ENCODE measurements at places on chromosomes 2 and 18. TPM values are rescaled to one million over a fixed set of nuclear protein-coding genes. Genes with fewer than 3 reads are reported as not detected.

Gene MC5R
- polyA plus RNA-seq = not detected

Gene ELOA2
- polyA plus RNA-seq = not detected

DNA sequence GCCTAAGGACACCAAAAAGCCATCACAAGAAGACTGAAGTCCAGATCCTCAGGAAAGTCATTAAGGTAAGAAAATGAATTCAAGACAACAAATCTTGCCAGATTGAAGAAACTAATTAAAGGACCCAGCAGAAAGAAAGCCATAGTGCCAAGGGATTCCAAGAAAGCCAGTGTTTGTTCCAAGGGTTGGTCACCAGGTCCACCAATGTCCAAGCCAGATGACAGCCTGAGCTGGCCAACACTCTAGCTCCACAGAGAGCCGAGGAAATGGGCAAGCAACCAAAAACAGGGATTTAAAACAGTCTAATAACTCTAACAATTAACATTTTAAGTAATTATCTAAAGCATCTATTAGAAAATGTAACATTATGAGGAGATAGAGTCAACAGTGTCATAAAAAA, 49.2 kb downstream of the DNER start:
- H3K27me3 ChIP-seq = no peaks in the 10 kb centered on the region
- DNase-seq = no peak
- H3K27ac ChIP-seq = no peak overlapping the region
- H3K36me3 ChIP-seq = no peaks in the 10 kb centered on the region
- peaks cover 7% of the 10 kb centered on the region for H3K4me1 ChIP-seq
- no peak overlapping the region for H3K4me3 ChIP-seq

DNA sequence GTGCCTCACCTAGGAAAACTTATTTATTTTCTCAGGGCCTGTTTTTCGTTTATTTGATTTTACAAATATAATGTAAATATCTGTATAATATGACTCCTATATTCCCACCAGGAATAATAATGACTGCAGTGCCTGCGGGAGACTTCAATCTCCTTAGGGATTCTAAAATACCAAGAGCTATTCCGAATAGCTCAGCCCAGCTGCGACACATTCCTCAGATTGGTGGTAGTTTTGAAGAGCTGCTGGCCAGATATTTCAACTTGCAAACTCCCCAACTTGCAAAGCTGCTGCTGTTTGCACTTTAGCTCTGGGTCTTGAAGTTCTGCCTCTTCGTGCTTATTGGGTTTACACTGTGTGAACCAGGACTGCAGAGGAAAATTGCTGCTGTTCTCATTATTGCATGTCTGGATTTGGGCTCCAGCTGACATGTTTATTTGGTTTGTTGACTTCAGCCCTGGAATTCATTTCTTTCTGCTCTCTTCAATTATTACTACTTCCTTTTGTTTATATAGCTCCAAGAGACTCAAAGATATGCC, 480.2 kb upstream of the CHST9 start:
- no peaks in the 10 kb centered on the region for H3K27me3 ChIP-seq
- H3K36me3 ChIP-seq = no peaks in the 10 kb centered on the region
- no peaks in the 10 kb centered on the region for H3K4me1 ChIP-seq
- H3K4me3 ChIP-seq = no peak overlapping the region

Gene HOXD3
- polyA plus RNA-seq = not detected

Gene UGT1A4
- 2.4 TPM for polyA plus RNA-seq

Gene TNS1
- polyA plus RNA-seq = 2.5 TPM

DNA sequence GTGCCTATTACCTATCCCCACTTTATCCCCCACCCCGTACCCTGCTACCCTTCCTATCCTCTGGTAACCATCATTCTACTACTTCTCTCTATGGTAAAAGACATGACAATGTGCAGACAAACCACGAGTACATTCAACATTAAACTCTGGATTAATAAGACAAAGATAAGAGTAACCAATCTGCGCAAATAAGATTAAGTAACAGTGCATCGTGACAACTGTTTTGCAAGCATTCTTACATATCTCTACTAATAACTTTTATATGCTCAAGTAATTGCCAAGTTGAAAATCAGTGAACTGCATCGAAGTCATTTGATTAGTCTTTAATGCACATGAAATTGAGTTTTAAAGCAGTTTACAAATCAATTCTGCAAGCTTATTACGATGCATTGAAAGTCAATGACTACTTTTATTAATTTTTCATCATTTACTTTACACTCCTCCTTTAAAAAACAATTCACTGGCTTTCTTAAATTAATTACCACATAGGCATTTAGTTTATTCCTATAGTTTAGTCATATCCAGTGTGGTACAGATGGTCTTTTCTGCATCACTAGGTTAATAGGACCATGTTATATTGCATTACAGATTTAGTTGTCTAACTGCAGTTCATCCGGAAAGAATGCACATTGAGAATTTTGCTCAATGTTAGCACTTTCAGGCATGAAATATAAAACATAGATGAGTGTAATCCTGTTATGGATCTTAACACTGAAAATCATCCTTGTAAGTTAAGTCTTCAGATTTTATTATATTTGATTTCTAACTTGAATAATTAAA, 178.1 kb downstream of the GCA start:
- H3K36me3 ChIP-seq = no peaks in the 10 kb centered on the region
- H3K27me3 ChIP-seq = no peaks in the 10 kb centered on the region
- no peak for DNase-seq
- no peak overlapping the region for H3K27ac ChIP-seq
- H3K4me3 ChIP-seq = no peak overlapping the region

- DNase-seq = no peak
- no peak overlapping the region for H3K27ac ChIP-seq
- H3K27me3 ChIP-seq = no peaks in the 10 kb centered on the region
- H3K36me3 ChIP-seq = no peaks in the 10 kb centered on the region
Measured at GRCh38 chr2:235921508-235922191, 246.5 kb downstream of the GBX2 start.

- peaks cover 3% of the 10 kb centered on the region for H3K36me3 ChIP-seq
- no peak for DNase-seq
- peaks cover 33% of the 10 kb centered on the region for H3K4me1 ChIP-seq
- H3K27me3 ChIP-seq = no peaks in the 10 kb centered on the region
Measured at GRCh38 chr2:9210030-9210429, 3.4 kb downstream of the ASAP2 start.

GRCh38 chr2:43138441-43138840, 88.0 kb downstream of the ZFP36L2 start:
- DNase-seq = no peak
- no peaks in the 10 kb centered on the region for H3K4me1 ChIP-seq
- no peak overlapping the region for H3K4me3 ChIP-seq
- no peaks in the 10 kb centered on the region for H3K27me3 ChIP-seq

GRCh38 chr2:127428815-127429109, 10.5 kb downstream of the PROC start:
- no peak overlapping the region for H3K4me3 ChIP-seq
- no peaks in the 10 kb centered on the region for H3K36me3 ChIP-seq
- no peak for DNase-seq
- H3K4me1 ChIP-seq = no peaks in the 10 kb centered on the region

Gene ASB18
- not detected for polyA plus RNA-seq

DNA sequence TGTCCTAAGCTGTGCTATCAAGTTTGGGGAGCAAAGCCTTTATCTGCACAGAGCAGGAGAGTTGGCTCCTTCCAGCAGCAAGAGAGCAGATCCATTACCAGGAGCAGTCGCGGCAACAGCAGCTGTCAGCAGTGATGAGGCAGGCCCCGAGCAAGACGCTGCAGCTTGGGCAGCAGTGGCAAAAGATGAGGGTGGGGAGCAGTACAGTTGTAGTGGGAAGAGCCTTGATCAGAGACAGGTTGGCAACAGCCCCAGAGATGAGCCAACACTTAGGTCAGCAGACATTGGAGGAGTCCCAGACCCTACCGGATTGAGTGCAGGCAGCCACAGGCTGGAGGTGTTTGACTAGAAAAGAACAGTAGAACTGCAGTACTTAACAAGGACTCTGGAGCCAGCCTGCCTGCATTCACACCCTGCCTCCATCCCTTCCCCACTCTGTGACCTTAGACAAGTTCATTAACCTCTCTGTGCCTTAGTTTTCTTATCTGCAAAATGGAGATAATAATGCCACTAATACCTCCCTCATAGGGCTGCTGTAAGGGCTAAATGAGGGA, 117.1 kb upstream of the SERTAD2 start:
- H3K4me1 ChIP-seq = peaks cover 34% of the 10 kb centered on the region
- no peak overlapping the region for H3K4me3 ChIP-seq
- no peak for DNase-seq
- no peaks in the 10 kb centered on the region for H3K36me3 ChIP-seq
- no peaks in the 10 kb centered on the region for H3K27me3 ChIP-seq

GRCh38 chr18:46466234-46467160, 190.5 kb downstream of the LOXHD1 start:
- no peak overlapping the region for H3K27ac ChIP-seq
- H3K36me3 ChIP-seq = no peaks in the 10 kb centered on the region
- no peak overlapping the region for H3K4me3 ChIP-seq
- no peaks in the 10 kb centered on the region for H3K27me3 ChIP-seq

- no peak overlapping the region for H3K4me3 ChIP-seq
- no peak for DNase-seq
- no peaks in the 10 kb centered on the region for H3K36me3 ChIP-seq
- H3K27ac ChIP-seq = no peak overlapping the region
- H3K4me1 ChIP-seq = no peaks in the 10 kb centered on the region
Measured at GRCh38 chr2:104939570-104940217, 85.8 kb downstream of the POU3F3 start.

DNA sequence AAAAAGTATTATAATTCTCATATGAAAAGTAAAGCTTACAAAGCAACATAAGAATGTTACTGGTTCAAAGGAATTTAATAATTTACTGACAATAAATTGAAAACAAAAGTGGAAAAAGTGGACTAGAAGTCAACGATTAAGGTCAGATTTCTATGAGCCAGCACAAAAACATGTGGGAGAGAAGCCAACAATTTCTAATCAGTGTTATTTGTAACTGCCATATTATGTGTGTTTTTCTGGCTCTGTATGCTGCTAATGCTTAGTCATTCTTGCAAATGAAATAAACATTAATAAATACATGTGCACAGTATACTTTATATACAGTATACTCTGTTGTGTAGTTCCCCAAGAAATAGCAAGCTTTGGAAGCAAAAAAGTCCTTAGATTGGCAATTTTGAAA, 301.3 kb upstream of the RGPD4 start:
- H3K4me1 ChIP-seq = no peaks in the 10 kb centered on the region
- no peak overlapping the region for H3K4me3 ChIP-seq
- no peak overlapping the region for H3K27ac ChIP-seq
- H3K27me3 ChIP-seq = no peaks in the 10 kb centered on the region

Gene CHAC2
- polyA plus RNA-seq = 10.9 TPM

DNA sequence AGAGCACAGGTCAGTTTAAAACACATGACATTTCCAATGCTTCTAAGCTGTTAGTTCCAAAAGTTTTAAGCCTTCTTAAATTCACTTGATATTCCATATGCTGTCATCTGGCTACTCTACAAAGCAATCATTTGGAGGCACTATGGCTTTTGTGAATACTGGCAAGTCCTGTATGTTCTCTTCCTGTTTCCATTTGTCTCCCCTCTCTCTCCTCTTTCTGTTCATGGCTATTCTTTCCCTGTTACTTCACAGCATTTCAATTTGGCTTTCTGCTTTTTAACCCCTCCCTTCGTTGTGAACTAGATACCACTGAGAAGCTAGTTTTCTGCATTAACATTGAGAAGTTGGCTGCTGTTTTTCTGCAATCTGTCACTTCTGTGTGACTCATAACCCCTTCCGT, 1337.2 kb upstream of the CELF4 start:
- H3K27ac ChIP-seq = no peak overlapping the region
- DNase-seq = no peak
- no peaks in the 10 kb centered on the region for H3K36me3 ChIP-seq
- no peaks in the 10 kb centered on the region for H3K4me1 ChIP-seq
- H3K4me3 ChIP-seq = no peak overlapping the region

Gene ALK
- polyA plus RNA-seq = not detected

DNA sequence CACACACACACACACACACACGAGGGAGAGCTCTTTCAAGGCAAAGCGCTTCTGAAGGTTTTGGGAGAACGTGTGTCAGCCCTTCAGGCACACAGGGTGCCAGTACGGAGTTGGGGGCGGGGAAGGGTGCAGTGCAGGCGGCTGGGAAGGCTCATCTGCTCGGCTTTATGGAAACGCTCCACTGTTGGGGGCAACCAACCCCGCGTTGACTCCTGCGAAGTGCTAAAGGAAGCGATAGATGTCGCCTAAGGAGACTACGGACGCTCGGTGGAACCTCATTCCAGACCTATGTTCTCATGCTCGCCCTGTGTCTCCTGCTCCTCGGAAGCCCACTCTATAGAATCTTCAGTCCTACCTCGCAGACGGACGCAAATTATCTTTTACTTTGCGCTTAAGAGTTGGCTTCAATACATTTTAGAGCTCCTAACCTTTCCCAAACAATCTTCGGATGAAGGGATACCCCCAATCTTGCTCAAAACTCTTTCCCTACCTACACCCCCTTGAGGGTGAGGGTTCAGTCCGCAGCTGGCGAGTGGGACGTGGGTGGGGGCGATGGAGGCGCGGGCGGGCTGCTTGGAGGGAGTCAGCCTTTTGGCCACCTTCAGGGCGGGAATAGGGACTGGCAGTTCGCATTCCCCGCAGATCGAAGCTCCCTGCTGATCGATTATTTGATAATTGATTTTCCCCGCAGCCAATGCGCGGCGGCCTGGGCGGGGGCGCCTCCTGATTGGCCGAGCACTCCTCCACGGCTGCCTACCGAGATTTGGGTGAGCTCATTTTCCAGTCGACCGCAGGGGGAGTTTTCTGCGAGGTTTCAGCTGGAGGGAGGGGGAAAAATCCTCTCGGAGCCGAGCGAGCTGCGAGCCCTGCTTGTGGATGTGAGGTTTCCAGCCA, 1.9 kb upstream of the MEIS1 start:
- peak overlapping the region; percentile 82 for H3K4me3 ChIP-seq
- DNase-seq = peak; percentile 36
- peaks cover 10% of the 10 kb centered on the region for H3K4me1 ChIP-seq
- no peaks in the 10 kb centered on the region for H3K27me3 ChIP-seq
- peak overlapping the region; percentile 56 for H3K27ac ChIP-seq

Data from keratinocyte (primary cell).